ENCODE measurements at places on chromosomes 12 and 14.

DNA sequence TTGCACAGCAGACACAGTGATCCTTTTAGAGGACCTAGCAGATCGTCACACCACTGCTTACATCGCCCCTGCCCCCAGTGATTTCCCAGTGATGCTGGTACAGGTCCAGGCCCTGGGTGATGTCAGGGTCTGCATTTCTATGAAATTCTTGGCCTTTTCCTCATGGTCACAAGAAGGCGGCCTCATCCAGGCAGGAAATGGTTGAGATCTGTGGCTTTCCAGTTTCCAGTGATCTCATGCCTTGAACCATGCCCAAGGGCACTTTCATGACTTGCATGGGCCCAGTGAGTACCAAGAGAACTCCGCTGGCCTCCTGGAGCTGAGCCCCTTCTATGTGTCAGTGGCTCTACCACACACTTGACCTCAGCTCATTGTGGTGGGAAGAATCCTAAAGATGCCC is 41.9 kb upstream of the BDKRB2 start:
- peak; percentile 37 for DNase-seq

- no peak for DNase-seq
Measured at GRCh38 chr12:106984588-106985137, 2.3 kb downstream of the MTERF2 start.

GRCh38 chr12:101707131-101707782 is 9.8 kb downstream of the CHPT1 start:
- peak; percentile 74 for DNase-seq

DNA sequence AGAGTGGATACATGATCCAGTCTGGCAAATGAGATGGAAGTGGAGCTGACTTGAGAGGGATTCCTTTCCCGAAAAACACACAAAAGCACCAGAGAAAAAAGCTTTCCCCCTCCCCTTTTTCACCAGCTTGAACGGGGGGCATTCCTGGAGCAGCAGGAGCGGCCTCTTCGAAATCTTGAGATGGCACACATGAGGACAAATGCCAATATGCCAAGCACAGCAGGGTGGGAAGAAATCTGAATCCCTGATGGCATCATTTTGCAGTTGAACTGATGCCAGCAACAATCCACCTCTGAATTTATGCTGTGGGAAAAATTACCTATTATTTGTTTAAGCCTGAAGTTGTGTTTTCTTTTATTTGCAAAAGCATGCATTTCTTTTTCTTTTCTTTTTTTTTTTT is 29.7 kb upstream of the BICD1 start:
- DNase-seq = no peak

- DNase-seq = peak; percentile 51
Measured at GRCh38 chr12:30700216-30700900, 4.7 kb upstream of the IPO8 start.

GRCh38 chr14:23243066-23243465 is 5.3 kb downstream of the RNF212B start:
- no peak for DNase-seq

DNA sequence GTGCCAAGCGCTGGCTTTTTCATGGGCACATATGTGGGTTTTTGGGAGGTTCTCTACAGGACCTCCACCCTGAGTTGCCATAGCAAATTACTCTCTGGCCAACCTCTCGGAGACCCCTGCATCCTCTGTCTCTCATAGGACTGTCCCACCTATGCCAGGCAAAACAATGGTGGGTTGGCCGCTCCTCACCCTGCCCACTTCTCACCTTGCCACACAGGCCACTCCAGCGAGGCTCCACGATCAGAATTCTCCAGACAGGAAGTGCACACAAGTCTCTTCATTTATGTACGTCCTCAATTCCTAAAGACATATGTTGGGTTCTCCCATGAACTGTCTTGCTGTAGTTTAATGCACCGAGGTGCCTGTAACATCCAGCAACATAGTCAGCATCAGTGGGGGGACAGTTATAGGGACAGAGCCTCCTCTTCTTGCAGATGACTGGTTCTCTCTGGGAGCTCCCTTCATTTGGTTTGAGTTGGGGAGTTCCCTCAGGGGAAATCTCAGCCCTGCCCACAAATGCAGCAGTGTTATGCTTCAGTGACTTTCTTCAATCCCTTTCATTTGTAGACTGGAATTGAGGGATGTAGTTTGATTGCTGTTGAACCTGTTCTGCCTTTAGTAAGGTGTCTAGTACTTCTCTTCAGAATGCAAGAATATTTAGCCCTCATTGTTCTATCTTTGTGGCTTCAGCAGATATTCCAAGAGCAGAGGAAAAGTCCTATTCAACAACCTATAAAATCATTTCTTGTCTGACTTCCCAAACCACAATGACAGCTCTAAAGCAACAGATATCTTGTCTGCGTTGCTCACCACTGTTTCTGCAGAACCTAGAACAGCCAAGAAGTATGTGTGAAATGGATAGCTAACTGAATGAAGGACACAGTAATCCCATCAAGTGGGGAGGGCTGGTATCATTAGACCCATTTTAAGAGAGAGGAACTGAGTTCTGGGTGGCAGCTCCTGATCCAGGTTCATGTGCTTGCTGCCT is 2.8 kb upstream of the LTBP2 start:
- DNase-seq = peak; percentile 58
